Mesangial cell (primary cell): ENCODE measurements at places on chromosomes 3 and 15. TPM values are rescaled to one million over a fixed set of nuclear protein-coding genes. Genes with fewer than 3 reads are reported as not detected.

The CMTM8 gene
- total RNA-seq = 7.3 and 8.9 TPM in 2 replicates

The EFCC1 gene
- total RNA-seq = not detected in 2 replicates

The NANOGP8 gene
- not detected in 2 replicates for total RNA-seq

The PIGB gene
- 7.2 and 8.9 TPM in 2 replicates for total RNA-seq
